Memory B cell (primary cell): ENCODE measurements at places on chromosomes 12 and 14.

DNA sequence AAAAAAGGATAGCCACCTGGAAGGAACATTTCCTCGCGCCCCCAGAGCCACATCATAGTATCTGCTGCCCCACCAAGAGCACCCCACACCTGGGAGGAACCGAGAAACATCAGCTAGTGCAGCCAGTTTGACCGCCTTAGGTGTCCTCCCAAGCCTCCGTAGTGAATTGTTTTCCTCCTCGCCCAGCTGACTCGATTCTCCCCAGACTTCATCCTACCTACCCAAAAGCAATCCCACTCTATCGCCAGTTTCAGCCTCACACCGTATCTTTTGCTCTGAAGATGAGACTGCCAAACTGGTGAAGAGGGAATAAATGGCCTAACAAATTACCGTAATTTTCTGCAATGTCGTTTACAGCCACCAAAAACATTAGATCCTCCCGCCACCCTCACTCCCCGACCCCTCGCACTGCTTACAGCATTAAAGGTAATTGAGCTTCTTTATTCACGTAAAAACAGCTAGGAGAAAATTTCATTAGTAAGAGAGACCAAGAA lies 1.2 kb upstream of the SLC11A2 start:
- no peak for DNase-seq

GRCh38 chr12:113149361-113150150 lies at the start of gene CFAP73:
Gene CFAP73 (plus strand): TSS chr12:113149724. CDS start chr12:113149858, 134 bp downstream.
- no peak for DNase-seq

DNA sequence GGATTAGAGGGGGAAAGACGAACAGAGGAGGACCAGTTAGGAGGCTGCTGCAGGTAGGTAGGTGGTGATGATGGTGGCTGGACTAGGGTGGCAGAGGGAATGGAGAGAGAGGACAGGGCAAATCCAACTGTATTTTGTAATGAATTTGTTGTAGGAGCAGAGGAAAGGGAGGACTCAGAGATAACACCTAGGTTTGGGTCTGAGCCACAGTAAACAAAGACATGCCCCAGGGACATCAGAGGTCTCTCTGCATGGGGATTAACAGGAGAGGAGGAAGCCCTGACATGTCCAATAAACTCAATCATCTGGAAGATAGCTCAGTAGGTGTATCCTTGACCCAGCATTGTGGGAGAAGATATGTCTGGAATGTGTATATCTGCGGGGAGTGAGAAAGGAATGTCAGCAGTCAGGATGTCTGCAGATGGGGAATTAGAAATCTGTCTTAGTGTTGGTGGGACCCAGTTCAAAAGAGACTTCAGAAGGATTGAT lies 4.7 kb upstream of the SLC48A1 start:
- no peak for DNase-seq

GRCh38 chr12:81627336-81628189 lies 131.6 kb downstream of the PPFIA2 start:
- DNase-seq, result no peak

GRCh38 chr12:79317179-79317847 lies 373.5 kb downstream of the PAWR start:
- no peak for DNase-seq

DNA sequence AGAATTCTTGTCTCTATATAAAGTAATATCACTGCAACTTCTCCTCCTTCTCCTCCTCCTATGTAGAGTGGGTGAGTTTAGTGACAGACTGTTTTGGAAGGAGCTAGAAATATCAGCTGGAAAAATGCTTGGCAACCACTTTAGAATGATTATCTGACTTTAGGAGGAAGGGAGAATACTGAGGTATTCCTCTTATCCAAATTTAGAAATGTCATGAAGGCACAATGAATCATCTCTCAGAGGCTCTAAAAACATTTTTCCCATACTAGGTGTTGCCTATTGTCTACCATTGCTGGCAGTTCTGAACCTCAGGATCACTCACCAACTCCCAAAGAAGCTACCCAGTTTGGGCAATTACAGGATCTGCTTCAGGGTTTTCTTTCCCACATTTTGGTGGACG lies 306.6 kb upstream of the ATP2B1 start:
- no peak for DNase-seq

GRCh38 chr14:42149609-42150261 lies 543.1 kb downstream of the LRFN5 start:
- DNase-seq, result no peak

GRCh38 chr12:123253641-123254459 lies 17.8 kb downstream of the CDK2AP1 start:
- DNase-seq, result no peak

DNA sequence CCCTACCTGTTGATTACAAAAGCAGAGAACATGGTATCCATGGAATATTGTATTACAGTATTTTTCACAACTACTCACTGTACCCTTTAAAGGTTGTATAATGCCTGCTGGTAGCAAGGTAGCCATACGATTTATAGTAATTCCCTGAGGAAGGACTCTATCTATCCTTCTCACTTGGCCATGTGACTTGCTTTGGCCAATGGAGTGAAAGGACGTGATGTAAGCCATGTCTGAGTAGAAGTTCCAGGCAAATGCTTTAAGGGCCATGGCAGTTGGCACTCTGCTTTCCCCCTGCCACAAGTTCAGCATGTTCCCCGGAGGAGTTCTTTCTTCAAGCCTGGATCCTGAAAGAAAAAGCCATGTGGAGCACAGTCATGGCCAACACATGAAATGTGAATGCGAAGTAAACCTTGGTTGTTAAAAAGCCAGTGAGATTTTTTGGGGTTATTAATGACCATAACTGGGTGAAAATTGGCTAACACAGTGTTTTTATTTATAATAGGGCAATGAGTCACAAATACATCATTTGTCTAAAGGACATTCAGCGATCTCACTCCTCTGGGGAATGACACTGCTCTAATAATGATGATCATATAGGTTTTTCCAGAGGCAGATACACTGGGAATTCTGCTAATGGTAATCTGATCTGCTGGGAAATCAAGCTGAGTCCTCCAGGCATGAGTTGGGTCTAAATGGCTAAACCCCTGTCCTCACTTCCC lies 67.4 kb upstream of the SLC38A2 start:
- no peak for DNase-seq

- DNase-seq, result peak; percentile 57
Observed at GRCh38 chr14:65961004-65961403, 525.2 kb upstream of the CCDC196 start.

- no peak for DNase-seq
Observed at GRCh38 chr12:50618864-50619609, 114.3 kb downstream of the DIP2B start.

DNA sequence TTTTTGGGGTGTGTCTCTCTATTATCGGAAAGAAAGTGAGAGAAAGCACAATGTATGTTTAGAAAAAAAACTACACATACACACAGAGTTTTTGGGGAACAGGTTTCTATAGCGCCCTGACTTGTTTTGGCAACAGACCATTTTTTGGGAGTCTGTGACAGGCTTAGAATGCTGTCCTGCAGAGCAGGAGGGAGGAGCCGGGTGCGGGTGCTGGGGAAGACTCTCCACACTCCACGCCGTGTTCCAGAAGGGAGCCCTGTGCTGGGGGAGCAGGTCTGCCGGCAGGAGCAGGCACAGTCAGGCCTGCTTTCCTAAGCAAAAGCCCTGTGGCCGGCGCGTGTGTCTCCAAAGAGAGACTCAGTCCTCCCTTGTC lies 26.5 kb downstream of the CD9 start:
- DNase-seq, result no peak

- DNase-seq, result no peak
Observed at GRCh38 chr12:34333337-34333736, 311.0 kb downstream of the ALG10 start.

DNA sequence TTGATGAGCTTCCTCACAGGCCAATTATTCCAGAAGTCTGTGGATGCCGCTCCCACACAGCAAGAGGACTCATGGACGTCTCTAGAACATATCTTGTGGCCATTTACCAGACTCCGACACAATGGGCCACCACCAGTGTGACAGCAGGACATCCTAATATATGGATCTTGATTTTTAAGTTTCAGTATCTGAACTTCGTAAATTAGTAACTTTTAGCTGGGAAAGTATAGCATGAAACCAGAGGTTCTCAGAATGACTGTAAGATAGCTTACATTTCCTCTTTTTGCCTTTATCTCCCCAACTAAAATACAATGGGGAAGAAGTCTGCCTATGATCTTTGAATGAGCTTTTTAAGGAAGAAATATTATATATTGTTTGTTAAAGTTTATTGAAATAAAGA lies 87.0 kb downstream of the DNAI7 start:
- no peak for DNase-seq

DNA sequence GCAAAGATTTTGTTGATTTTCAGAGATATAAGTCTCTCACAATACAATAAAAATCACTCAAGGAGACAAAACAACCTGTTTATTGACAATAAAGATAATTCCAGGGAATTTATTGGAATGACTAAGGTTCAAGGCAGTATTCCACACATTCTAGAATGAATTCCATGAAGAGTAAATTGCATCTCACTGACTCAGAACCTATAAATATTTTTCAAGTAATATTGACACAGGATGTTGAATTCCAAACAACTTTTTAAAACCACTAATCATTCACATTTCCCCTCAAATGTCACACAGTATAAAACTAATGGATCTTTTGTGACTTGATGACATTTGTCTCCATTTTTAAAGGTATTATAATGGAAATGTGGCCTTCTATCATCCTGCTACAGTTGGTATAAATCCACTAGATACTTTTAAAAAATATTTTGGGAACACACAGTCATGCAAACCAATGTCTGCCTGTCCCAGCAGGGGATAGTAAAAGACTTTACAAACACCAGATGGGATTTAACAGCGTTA lies 42.1 kb upstream of the LGR5 start:
- DNase-seq, result no peak

DNA sequence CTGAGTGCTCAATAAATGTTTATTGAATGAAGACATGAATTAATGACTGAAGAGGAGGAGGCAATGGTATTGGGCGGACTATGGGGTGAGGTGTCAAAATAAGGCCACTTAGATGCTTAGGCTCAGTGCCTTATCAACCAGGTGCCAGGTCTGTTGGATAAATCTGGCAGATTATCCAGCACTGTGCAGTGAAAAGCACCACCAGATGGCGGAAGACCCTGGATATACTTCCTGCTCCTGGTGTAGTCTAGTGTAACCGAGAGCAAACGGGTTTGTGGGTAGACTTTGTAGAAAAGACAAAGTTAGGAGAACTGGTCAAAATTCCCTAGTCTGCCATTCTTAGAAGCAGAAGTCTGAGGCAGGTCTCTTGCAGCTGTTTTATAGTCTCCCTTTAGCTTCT lies 306.3 kb downstream of the ATP23 start:
- no peak for DNase-seq

GRCh38 chr14:70708717-70709570 lies 67.2 kb downstream of the TTC9 start:
- no peak for DNase-seq

DNA sequence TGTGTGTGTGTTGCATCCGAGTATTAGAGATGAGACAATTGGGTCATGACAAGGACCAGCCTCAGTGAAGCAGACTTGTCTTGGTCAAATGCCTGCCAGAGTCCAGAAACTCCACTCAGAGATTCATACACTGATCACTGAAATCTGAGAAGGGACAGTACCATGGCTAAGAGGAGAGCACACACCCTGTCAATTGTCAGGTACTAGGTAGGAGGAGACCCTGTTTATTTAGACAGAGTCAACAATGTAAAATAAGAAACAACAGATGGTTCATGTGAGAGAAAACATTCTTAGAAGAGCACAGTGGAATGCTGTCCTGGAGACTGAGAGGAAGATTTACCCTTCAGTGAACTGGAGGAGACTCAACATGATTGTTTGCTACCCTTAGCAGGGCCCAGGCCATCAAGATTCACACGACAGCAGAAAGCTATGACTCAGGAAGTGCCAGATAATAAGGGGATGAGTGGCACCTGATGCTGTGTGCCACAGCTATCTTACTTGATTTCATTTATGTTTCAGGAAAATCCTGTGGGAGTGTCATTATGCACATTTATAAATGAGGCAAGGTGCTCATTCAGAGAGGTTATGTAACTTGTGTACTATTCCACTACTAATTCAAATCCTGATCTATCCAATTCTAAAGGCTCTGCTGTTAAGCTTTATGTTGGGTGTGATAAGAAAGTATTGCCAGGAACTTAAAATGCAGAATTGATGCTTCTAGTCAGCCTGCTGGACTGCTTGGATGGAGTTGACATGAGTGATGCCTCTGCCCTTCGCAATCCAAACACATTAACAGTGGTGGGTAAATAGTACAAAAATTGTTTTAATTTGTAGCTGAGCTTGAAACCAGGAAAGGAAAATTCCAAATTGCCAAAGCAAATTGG lies 136.6 kb upstream of the NEDD1 start:
- no peak for DNase-seq

DNA sequence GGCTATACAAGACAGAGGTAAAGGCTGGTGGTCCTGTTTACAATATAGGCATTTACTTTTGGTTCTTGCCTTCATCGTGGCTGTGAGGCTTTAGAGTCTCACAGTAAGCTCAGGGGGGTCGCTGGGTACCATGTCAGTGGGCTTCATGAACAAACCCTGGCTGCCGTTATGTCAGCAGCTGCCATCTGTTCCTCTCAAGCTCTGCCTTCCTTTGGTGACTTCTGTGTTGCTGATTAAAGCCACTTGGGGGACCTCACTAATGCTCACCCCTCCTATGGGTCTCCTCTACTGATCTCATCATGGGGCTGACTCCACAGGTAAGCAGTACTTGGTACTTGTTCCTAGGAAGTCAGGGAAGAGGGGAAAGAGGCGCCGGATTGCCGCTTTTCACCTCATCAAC lies 268.7 kb downstream of the TTC6 start:
- DNase-seq, result no peak

GRCh38 chr14:67004521-67004920 lies 184.7 kb upstream of the GARIN2 start:
- DNase-seq, result no peak

- no peak for DNase-seq
Observed at GRCh38 chr14:49240383-49240782, 345.8 kb downstream of the RPS29 start.

DNA sequence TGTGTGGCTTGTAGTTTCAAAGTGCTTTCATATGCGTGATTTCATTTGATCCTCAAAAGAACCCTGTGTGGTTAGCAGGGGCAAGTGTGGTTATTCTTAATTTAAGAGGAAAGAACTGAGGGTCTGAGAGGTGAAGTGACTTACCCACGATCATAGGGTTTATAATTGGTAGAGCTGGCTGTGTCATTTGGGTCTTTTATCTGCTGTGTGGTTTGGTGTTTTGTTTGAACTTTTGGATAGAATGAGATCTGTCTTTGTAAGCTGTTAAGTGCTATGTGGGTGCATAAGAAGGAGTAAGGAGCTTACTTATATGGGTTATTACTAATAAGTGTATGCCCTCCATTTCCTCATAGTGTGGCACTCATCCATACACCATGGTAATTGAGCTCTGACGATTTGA lies 190.0 kb downstream of the CACNA1C start:
- DNase-seq, result no peak

GRCh38 chr12:3213188-3213587 lies 136.0 kb downstream of the TSPAN9 start:
- DNase-seq, result no peak

DNA sequence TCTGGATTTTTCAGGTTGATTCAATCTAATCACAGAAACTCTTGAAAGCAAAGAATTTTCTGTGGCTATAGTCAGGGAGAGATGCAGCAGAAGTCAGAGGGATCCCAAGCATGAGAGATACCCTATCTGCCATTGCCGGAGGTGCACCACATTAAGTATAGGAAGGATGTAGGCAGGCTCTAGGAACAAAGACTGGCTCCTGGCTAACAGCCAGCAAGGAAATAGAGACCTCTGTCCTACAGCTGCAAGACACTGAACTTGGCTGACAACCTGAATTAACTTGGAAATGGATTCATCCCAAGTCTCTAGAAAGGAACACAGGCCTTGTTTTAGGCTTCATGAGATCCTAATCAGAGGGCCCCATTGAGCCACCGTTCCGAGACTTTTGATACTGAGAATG lies 364.9 kb upstream of the FLRT2 start:
- no peak for DNase-seq
